Peyer's patch (tissue), 4 donors: ENCODE measurements at places on chromosomes 2 and 18. TPM values are rescaled to one million over a fixed set of nuclear protein-coding genes. Genes with fewer than 3 reads are reported as not detected.

- no peaks in the 10 kb centered on the region for H3K27me3 ChIP-seq
- no peak for DNase-seq
- H3K27ac ChIP-seq: no peak overlapping the region
- H3K36me3 ChIP-seq: no peaks in the 10 kb centered on the region
Observed at GRCh38 chr2:208280933-208281332, 14.9 kb downstream of the PIKFYVE start.

- H3K27me3 ChIP-seq: no peaks in the 10 kb centered on the region
- H3K27ac ChIP-seq: no peak overlapping the region
- H3K4me3 ChIP-seq: no peak overlapping the region
- H3K36me3 ChIP-seq: no peaks in the 10 kb centered on the region
Observed at GRCh38 chr18:22709288-22710060, 223.7 kb upstream of the RBBP8 start.

- no peak overlapping the region for H3K27ac ChIP-seq
- H3K4me1 ChIP-seq: peaks cover 7% of the 10 kb centered on the region
- DNase-seq: peak; percentile 61
- H3K4me3 ChIP-seq: no peak overlapping the region
Observed at GRCh38 chr2:121360566-121361300, 75.7 kb upstream of the TFCP2L1 start.

- no peak for DNase-seq
- no peaks in the 10 kb centered on the region for H3K36me3 ChIP-seq
- H3K27me3 ChIP-seq: no peaks in the 10 kb centered on the region
- H3K27ac ChIP-seq: no peak overlapping the region
- no peaks in the 10 kb centered on the region for H3K4me1 ChIP-seq
Observed at GRCh38 chr2:201572846-201573508, 70.3 kb downstream of the TMEM237 start.

- no peak overlapping the region for H3K27ac ChIP-seq
- H3K27me3 ChIP-seq: no peaks in the 10 kb centered on the region
- DNase-seq: no peak
- H3K4me1 ChIP-seq: no peaks in the 10 kb centered on the region
- H3K36me3 ChIP-seq: no peaks in the 10 kb centered on the region
Observed at GRCh38 chr2:51297488-51297887, 265.6 kb upstream of the NRXN1 start.

DNA sequence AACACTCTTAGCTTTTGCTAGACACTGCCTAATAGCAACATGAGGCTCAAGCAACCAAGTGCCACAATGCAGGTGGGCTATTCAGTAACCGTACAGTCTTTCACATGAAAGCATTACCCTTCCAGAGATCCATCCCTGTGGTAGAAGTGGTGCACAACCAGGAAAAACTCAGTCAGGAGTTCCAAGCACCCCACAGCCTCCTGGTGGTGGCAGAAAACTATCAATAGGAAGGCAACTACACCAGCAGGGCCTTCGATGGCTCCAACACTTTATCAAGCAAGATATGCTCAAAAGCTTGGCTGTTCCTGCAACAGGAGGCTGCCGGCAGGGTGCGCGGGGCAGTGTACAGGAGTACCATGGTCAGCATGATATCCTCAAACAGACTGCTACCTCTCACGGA lies 176.1 kb upstream of the DLGAP1 start:
- no peaks in the 10 kb centered on the region for H3K4me1 ChIP-seq
- H3K4me3 ChIP-seq: no peak overlapping the region
- no peaks in the 10 kb centered on the region for H3K36me3 ChIP-seq

GRCh38 chr2:160419776-160420505 lies 73.7 kb downstream of the RBMS1 start:
- no peak overlapping the region for H3K27ac ChIP-seq
- no peak overlapping the region for H3K4me3 ChIP-seq
- H3K4me1 ChIP-seq: no peaks in the 10 kb centered on the region
- H3K36me3 ChIP-seq: no peaks in the 10 kb centered on the region
- no peak for DNase-seq

DNA sequence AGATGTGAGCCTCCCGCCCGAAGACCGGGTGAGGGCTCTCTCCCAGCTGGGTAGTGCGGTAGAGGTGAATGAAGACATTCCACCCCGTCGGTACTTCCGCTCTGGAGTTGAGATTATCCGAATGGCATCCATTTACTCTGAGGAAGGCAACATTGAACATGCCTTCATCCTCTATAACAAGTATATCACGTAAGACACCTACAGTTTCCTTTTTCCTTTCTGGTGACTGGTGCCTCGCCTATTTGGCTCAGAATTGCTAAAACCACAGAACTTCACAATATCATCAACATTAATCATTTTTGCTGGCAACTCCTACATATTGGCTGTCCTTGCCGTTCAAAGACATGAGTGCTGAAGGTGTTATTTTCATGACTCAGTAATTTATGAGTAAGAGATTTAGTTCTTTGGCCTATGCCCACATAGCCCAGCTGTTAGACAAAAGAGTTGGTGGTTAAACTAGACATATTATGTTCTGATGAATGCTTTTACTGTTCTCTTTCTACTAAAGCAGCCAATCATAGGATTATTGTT lies 2.2 kb downstream of the STAMBP start:
- H3K4me3 ChIP-seq: no peak overlapping the region
- no peaks in the 10 kb centered on the region for H3K27me3 ChIP-seq
- DNase-seq: no peak
- H3K4me1 ChIP-seq: peaks cover 13% of the 10 kb centered on the region
- no peak overlapping the region for H3K27ac ChIP-seq

- no peak overlapping the region for H3K4me3 ChIP-seq
- no peaks in the 10 kb centered on the region for H3K36me3 ChIP-seq
Observed at GRCh38 chr18:65411061-65411460, 339.8 kb upstream of the CDH7 start.

DNA sequence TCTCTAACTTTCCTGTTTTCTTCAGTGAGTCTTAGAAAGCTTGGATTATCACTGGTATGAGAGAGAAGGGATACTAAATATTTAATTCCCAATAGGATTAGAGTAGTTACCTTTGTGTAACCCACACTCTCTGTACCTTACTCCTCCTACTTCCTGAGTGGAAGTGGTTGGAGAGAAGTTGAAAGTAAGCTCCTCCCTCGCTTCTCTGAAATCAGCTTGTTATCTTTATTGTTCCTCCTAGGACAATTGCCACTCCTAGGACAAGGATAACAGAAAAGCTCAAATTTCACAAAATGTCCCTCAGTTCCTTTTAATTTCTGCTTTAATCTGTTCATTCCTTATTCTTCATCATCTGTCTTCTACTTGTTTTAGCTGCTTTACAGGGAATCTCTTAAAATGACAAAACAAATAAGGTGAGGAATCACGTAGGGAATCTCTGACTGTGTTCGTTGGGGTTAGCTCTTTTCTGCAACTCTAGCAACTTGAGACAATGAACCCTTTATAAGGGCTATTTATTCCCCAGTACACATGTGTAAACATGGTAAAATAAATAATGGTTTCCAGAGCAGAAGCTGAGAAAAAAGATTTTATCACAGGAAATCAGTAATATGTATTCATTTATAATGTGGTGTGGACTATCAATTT lies 8.6 kb downstream of the ITPRID2 start:
- no peaks in the 10 kb centered on the region for H3K4me1 ChIP-seq
- no peaks in the 10 kb centered on the region for H3K27me3 ChIP-seq
- DNase-seq: no peak
- no peak overlapping the region for H3K4me3 ChIP-seq
- H3K36me3 ChIP-seq: no peaks in the 10 kb centered on the region

GRCh38 chr2:212595036-212595654 lies 56.5 kb upstream of the ERBB4 start:
- H3K36me3 ChIP-seq: no peaks in the 10 kb centered on the region
- no peaks in the 10 kb centered on the region for H3K27me3 ChIP-seq
- no peaks in the 10 kb centered on the region for H3K4me1 ChIP-seq
- no peak overlapping the region for H3K4me3 ChIP-seq

GRCh38 chr18:3251963-3252277 lies 4.3 kb downstream of the MYL12A start:
- peaks cover 2% of the 10 kb centered on the region for H3K4me1 ChIP-seq
- no peaks in the 10 kb centered on the region for H3K36me3 ChIP-seq
- H3K27me3 ChIP-seq: no peaks in the 10 kb centered on the region

DNA sequence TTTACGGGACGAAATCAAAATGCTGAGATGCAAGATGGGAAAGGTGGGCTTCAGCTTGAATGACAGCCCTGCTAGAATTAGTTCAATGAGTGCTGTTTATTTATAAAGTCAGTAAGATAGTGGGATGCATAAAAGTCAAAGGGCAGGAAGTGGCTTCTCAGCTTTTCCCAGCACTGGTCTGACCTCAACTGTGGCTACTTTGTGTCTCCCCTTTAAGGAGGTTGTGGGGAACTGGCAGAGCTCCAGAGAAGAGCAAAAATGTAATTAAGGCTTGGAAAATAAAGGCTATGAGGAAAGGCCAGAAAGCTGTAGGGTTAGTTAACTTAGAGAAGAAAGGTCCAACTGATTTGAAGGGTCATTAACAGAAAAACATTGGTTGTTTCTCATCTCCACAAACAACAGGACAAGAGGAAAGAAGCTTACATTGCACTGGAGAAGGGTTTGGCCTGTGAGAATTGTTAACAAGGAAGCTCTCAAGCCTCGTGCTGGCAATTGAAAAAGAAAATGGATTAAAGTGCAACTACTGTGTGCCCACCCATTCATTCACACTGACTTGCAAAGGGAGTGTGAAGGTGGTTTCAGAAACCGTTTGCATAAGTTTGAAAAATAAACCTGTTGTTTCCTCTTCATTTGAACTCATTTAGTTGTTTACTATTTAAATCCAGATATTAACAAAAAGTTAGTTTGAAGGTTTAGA lies 68.8 kb upstream of the CD28 start:
- H3K36me3 ChIP-seq: no peaks in the 10 kb centered on the region
- H3K27me3 ChIP-seq: no peaks in the 10 kb centered on the region
- no peak for DNase-seq
- no peak overlapping the region for H3K4me3 ChIP-seq
- no peaks in the 10 kb centered on the region for H3K4me1 ChIP-seq

- no peaks in the 10 kb centered on the region for H3K4me1 ChIP-seq
- H3K4me3 ChIP-seq: no peak overlapping the region
- no peak overlapping the region for H3K27ac ChIP-seq
- no peaks in the 10 kb centered on the region for H3K36me3 ChIP-seq
Observed at GRCh38 chr18:23311351-23312121, 141.6 kb upstream of the RIOK3 start.

DNA sequence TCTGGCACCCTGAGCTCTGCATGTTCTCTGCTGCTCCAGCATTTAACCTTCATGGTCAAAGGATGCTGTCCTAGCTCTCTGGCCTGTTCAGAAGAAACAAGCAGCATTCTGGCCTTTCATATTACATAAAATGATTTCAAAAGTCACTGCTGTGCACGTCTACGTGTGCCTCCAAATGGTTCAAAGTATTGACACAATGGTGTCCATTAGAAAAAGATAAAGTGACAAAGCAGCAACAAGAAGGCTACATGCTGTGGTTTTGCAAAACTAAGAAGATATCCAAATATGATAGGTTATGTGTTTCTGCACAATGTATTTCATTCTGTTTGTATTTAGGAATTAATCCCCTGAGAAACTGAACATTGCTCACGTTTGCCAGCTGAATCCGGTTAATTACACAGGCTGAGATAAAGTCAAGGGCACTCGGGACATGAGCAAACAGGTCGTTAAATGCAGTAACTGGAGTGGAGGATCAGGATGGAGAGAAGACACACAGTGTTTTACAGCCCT lies 258.5 kb downstream of the DOK6 start:
- no peaks in the 10 kb centered on the region for H3K27me3 ChIP-seq
- no peak overlapping the region for H3K27ac ChIP-seq
- no peak for DNase-seq
- H3K4me3 ChIP-seq: no peak overlapping the region

GRCh38 chr18:10413722-10414121 lies 40.7 kb upstream of the APCDD1 start:
- H3K27me3 ChIP-seq: no peaks in the 10 kb centered on the region
- no peaks in the 10 kb centered on the region for H3K36me3 ChIP-seq
- no peak overlapping the region for H3K27ac ChIP-seq
- no peak for DNase-seq
- no peaks in the 10 kb centered on the region for H3K4me1 ChIP-seq

DNA sequence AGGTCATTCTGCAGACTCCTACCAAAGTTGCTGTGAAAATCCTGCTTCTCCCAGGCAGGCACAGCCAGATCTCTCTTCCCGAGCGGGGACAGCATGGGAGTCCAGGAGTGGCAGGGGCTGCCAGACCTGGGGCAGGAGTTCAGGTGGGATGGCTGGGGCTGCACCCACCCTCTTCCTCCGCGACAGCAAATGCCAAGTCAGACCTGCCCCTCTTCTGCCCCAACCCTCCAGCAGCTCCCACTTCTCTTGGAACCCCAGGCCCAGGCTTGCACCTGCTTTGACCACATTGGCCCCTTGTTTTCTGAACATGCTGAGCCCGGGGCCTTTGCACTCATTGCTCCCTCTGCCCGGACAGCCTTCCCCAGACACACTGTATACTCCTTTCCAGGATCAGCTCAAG lies 288.2 kb upstream of the HS6ST1 start:
- H3K36me3 ChIP-seq: no peaks in the 10 kb centered on the region
- no peak overlapping the region for H3K27ac ChIP-seq
- DNase-seq: peak; percentile 24

GRCh38 chr18:55268628-55269275 lies 309.5 kb upstream of the CCDC68 start:
- no peak for DNase-seq
- H3K4me1 ChIP-seq: peaks cover 16% of the 10 kb centered on the region
- no peaks in the 10 kb centered on the region for H3K27me3 ChIP-seq
- H3K27ac ChIP-seq: peak overlapping the region; percentile 9
- no peaks in the 10 kb centered on the region for H3K36me3 ChIP-seq

DNA sequence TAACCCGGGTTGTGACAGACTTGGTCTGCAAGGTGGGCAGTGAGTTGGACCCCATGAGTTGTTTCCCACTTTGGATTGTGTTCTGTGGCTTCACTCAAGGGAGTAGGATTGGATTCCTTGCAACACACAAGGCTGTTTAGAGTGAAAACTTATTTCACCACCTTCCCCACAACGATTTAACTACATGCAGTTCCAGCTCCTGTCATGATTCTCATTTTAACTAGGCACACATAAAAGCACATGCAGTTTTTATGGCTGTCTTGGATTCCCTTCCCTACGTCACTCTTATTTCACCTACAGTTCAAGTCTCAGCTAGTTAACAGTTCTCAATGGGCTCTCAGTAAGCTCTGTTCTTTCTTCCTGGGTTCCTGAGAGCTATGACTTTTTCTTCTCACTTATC lies 15.9 kb downstream of the EFEMP1 start:
- DNase-seq: no peak
- no peak overlapping the region for H3K27ac ChIP-seq
- H3K4me3 ChIP-seq: no peak overlapping the region
- no peaks in the 10 kb centered on the region for H3K4me1 ChIP-seq
- H3K27me3 ChIP-seq: no peaks in the 10 kb centered on the region
- H3K36me3 ChIP-seq: no peaks in the 10 kb centered on the region

DNA sequence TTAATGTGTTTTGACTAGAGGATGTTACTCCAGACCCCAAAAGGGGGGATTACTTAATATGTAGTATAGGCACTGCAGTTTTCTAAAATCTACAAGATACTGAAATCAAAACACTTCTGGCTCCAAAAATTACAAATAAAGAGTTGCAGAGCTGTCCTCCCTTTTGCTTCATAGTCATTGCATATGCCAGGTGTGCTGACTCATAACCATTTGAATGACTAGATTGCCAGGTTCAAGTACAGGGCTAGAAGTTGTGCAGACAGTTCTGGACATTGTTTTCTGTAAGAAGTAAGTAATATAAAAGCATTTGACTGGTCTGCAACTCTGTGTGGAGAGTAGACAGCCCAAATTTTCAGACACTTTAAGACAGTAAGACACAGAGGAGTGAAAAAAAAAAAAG lies 6.7 kb downstream of the CWC22 start:
- DNase-seq: no peak
- H3K27ac ChIP-seq: no peak overlapping the region
- no peaks in the 10 kb centered on the region for H3K27me3 ChIP-seq
- no peaks in the 10 kb centered on the region for H3K36me3 ChIP-seq
- H3K4me1 ChIP-seq: peaks cover 14% of the 10 kb centered on the region
- H3K4me3 ChIP-seq: no peak overlapping the region

Gene ANKRD30BL
- total RNA-seq: not detected

Gene IMPACT
- total RNA-seq: 10.3 TPM

Gene ARHGAP28
- total RNA-seq: 5.4 TPM

Gene PDCD1
- not detected for total RNA-seq
